Activated CD8-positive, alpha-beta T cell treated with anti-CD3 and anti-CD28 coated beads, Interleukin-2, amount 10 ng/mL, durations not matched to agents 7 days and 5 days (primary cell): ENCODE measurements at places on chromosomes 2 and 18. TPM values are rescaled to one million over a fixed set of nuclear protein-coding genes. Genes with fewer than 3 reads are reported as not detected.

The CDH7 gene
- not detected for total RNA-seq

The PLCL1 gene
- total RNA-seq = 0.08 TPM

The TWIST2 gene
- not detected for total RNA-seq

DNA sequence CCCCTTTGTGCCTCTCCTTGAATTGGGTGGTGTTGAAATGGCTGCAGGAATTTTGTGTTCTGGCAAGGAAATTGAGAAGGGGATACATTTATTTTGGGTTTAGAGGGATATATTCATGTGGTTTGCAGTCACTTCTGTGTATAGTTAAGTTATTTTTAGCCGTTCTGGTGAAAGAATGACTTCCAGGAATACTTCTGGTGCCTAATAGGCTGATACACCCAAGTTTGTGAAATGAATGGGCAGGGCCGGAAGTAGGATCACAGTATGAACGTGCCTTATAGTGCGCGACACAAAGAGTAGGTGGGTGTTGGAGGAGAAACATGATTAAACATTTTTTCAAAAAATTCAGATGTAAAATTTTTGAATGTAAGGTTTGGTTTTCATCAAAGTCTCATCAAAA is 168.6 kb upstream of the ATP5MC3 start:
- H3K36me3 ChIP-seq = no peaks in the 10 kb centered on the region
- no peaks in the 10 kb centered on the region for H3K4me1 ChIP-seq
- peaks cover 15% of the 10 kb centered on the region for H3K27me3 ChIP-seq
- DNase-seq = no peak

DNA sequence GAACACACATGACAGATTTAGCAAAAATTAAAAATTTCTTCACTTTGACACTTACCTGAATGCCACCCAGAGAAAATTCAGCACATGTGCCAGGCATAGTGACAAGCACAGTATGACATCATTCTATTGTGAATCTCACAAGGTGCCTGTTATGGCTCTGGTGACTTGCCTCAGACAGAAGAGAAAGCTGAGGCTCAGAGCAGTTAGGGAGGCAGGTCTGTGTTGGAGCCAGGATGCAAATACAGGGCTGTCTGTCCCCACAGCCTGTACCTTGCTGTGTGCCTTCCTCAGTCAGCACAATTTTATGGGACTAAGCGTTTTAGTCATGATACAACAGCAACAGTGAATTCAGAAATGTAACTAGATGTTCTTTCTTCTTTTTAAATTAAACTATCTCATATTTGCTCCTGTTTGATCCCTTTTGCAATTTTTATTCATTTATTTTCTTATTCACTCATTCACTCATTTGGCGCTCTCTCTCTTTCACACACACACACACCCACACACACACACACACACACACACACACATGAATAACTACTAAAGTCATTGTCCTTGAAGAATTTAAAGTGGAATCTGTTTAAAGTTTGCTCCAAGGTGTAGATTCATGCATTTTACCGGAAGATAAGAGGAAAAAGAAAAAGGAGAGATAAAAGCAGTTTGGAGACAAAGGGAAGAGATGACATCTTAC is 37.9 kb upstream of the CTAGE1 start:
- H3K36me3 ChIP-seq = no peaks in the 10 kb centered on the region
- H3K27ac ChIP-seq = no peak overlapping the region
- DNase-seq = no peak

DNA sequence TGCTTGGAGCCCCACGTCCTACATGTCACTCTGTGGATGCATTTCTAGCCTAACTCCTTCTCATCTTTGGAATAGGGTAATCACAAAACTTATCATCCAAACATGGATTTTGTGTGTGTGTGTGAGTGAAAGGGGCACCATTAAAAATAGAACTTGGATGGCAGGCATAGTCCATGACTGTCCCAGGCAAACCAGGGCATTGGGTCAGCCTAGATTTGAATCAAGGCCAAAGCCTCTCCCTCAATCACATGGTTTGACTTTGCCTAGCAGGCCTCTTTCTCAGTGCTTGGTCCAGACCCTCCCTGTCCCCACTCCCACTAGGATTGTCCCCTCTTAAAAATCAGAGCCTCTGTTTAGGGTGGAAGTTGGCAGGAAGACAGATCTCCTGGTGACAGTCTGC is 67.4 kb upstream of the BCL2L11 start:
- H3K36me3 ChIP-seq = no peaks in the 10 kb centered on the region
- DNase-seq = no peak
- peaks cover 33% of the 10 kb centered on the region for H3K4me1 ChIP-seq
- H3K27me3 ChIP-seq = peaks cover 4% of the 10 kb centered on the region

- H3K27me3 ChIP-seq = no peaks in the 10 kb centered on the region
- no peak overlapping the region for H3K4me3 ChIP-seq
- no peak overlapping the region for H3K27ac ChIP-seq
- no peaks in the 10 kb centered on the region for H3K36me3 ChIP-seq
These were observed 16.6 kb upstream of the CPS1 start for GRCh38 chr2:210539578-210540416.

- no peaks in the 10 kb centered on the region for H3K36me3 ChIP-seq
- DNase-seq = no peak
- no peak overlapping the region for H3K27ac ChIP-seq
- H3K27me3 ChIP-seq = no peaks in the 10 kb centered on the region
- no peak overlapping the region for H3K4me3 ChIP-seq
- H3K4me1 ChIP-seq = no peaks in the 10 kb centered on the region
These were observed 336.6 kb upstream of the SALL3 start for GRCh38 chr18:78643004-78643403.

GRCh38 chr18:2910751-2911425 is 64.1 kb downstream of the EMILIN2 start:
- peaks cover 25% of the 10 kb centered on the region for H3K4me1 ChIP-seq
- peaks cover 53% of the 10 kb centered on the region for H3K36me3 ChIP-seq
- DNase-seq = no peak
- H3K27ac ChIP-seq = peak overlapping the region; percentile 63

GRCh38 chr18:43588838-43589237 is 311.5 kb upstream of the SYT4 start:
- no peak overlapping the region for H3K4me3 ChIP-seq
- no peaks in the 10 kb centered on the region for H3K4me1 ChIP-seq
- no peaks in the 10 kb centered on the region for H3K36me3 ChIP-seq
- H3K27ac ChIP-seq = no peak overlapping the region
- DNase-seq = no peak
- H3K27me3 ChIP-seq = no peaks in the 10 kb centered on the region
